ENCODE measurements at places on chromosomes 3 and 15.

DNA sequence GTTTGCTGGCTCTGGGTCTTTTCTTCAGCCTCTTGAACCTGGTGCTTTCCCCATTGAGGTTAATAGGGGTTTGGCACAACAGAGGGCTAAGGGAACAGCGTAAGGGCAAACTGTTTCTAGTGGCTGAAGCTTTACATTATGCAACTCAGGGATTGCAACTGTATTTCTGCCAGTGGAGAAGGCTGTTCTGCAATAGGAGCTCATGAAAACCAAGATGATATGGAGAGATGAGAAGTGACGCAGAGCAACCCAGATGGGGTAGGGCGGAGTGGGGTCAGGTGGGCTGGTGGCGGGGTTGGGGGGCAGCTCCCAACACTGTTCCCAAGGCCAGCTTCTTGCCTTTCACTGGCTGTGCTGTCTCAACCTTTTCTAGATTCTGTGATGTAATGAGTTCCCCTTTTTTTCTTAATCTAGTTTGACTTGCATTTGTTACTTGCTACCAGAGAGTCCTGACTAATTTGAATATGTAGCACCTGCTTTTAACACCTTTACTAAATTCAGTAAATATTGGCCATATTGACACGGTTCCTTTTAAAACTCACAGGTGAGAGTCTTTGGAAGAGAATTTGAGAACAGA is 7.2 kb downstream of the GXYLT2 start:
- DNase-seq = no peak

GRCh38 chr3:49570028-49570654 is 15.9 kb downstream of the BSN start:
- DNase-seq = no peak

DNA sequence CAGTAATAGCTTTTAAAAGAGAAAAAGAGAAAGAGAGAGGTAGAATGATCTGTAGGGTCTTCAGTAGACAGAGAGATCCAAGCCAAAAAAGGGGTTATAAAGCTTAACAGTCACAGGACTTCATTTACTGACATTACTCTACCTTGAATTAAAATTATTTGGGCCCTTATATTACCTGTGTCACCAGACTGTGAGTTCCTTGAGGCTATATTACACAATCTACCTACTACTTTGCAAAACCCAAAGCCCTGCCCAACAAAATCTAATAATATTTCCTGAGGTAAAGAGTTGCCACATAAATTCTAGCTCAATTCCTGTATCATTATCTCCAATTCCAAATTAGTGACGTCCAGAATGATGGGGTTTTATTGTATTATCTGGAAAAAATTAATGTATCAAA is 1.9 kb downstream of the UBR1 start:
- DNase-seq = no peak

- no peak for DNase-seq
Measured at GRCh38 chr3:58999134-58999773, 50.6 kb downstream of the CFAP20DC start.

DNA sequence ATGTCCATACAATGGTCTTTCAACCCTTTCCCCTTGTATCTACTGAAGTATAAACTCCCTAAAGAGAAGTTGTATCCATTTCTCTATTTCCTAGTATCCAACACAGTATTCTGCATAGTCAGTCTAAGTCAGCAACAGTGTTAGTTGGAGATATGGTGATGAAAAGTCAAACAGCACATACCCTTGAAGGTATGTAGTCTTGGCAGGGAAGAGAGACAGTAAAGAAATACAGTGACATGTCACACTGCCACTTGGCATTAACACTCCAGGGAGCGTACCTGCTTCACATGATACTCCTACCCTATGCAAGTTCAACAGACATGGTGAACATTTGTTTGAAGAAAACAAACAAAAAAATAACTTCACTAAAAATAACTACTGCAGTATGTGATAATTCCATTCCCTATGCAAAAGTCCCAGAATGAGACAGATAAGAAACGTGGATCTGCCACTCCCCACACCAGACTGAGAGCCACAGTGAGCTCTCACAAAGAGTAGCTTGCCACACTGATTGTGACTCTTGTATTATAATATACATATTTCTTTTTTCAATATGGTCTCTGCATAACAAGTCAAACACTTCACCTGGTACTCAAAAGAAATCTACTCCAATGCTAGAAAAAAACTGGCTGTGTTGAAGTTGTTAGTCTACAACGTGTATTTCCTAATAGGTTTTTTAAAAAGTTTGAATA is 5.9 kb downstream of the PDCD10 start:
- DNase-seq = no peak

DNA sequence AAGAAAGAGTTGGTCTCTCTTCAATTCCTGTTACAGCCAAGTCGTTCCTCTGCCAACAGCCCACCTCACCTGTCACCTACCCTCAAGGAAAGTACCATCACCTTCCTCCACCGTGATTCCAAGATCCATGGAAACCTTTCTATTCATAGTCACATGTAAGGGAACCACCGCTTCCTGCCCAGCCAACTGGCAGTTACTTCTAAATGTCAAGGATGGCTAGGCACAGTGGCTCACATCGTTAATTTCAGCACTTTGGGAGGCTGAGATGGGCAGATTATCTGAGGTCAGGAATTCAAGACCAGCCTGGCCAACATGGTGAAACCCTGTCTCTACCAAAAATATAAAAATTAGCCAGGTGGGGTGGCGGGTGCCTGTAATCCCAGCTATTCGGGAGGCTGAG is 82.8 kb downstream of the FOXP1 start:
- DNase-seq = no peak

DNA sequence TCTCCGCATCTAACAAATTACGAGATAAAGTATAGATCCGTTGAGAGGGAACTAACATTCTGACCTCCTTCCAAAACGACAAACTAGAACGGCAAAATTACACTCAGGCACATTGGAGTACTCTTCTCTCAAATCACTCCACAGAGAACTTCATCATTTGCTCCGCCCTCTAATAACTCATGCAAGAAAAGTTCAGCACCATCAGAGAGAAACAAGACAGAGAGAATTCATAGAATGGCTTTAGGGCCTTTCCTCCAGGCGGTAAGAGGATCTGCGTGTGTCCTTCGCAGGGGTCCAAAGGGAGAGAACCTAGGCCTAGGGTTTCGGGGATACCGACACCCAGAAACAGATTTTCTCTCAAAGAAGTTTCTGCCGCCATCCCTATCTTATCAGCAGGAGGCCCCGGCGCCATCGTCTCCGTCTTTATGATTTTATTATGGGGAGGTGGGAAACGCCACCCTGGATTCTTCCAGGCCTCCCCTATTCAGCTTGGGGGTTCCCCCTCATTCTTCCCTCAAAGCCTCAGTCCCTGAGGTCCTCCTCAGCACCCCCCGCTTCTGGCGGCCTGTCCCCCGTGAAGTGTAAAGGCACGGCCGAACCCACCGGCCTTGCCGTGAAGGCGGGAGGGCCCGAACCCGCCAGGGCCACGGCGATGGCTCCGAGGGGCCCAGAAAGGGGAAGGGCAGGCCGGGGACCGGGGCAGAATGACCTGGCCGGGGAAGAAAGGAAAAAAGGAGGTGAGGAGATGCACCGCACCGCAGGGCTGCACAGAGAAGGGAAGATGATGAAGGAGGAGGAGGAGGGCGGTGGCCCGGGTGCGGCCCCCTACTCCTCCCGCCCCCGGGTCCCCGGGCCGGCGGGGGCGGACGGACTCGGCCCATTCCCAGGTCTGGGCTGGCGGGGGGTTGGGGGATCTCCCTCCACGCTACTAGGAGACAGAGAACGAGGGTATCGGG is 768 bp downstream of the UBXN7 start:
- peak; percentile 79 for DNase-seq

DNA sequence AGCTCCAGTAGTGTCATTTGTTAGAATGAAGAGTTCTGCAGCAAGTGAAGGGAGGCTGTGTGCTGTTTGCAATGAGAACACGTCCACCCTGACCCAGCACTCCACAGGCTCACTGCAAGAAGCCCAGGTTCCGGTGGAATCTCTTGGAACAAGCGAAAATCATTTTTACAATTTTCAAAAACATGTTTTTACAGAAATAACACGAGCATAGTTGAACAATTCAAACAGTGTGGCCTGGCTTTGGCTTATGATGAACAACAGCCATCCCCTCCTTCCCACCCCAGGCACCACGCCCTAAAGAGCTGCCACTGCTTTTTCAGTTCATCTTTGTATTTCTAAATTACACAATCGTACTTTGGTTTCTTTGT is 59.5 kb upstream of the KY start:
- no peak for DNase-seq

- DNase-seq = peak; percentile 73
Measured at GRCh38 chr3:111080413-111080812, 8.8 kb downstream of the NECTIN3 start.

GRCh38 chr3:37953707-37954394 is 36.7 kb upstream of the VILL start:
- DNase-seq = no peak

DNA sequence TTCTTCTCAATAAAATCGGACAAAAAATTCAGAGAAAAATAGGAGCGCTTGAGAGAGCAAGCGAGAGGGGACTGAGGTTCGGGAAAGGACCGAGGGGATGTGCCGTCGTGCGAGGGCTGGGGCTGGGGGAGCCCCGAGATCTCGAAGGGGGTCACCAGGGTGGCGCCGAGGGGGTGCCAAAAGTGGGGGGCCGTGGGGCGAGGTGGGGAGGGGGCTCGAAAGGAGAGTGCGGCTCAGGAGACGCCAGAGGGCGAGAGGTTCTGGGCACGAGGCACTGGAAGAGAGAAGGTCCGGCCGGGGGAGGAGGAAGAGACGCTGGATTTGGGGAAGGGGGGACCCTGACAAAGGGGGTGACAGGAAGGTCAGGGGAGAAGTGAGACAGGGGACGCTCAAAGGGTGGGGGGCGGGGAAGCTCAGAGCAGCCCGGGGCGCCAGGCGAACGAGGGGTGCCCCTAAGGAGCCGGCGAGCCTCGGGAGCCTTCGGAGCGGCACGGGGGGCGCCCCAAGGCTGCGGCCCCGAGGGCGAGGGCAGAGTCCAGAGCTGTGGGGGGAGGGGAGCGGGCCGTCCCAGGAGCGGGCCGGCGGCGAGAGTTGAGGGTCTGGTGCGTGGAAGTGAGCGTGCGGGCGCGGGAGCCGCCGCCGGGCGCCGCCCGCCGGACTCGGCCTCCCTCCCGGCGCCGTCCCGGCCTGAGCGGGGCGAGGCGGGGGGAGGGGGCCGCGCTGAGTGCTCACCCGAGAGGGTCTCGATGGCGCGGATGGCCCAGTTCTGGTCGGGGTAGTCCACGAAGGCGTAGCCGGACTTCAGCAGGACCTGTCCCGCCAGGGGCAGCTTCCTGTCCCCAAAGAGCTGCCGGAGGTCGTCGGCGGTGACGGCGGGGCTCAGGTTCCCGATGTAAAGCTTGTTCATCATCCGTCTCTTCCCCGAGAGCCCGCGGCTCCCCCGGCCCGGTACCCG is 514 bp downstream of the IGF2BP2 start:
- DNase-seq = peak; percentile 24

- DNase-seq = peak; percentile 43
Measured at GRCh38 chr3:156317462-156318074, 197.2 kb downstream of the KCNAB1 start.

DNA sequence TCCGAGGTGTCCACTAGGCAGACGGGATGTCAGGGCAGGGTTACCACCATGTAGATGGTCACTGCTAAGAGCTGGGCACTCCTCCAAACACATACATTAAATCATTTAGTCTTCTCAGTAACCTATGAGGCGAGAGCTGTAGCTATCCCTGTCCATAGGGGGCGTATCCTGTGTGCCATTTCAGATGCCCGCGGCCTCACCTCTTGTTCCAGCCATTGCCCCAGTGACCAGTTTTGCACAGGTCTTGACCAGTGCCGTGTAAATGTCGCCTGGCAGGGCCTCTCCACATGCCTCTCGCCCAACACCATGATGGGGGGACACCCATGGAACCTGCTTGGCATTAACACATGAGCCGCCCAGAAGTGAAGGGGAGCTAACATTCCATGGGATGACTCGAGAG is 20.8 kb upstream of the SRP14 start:
- DNase-seq = no peak

GRCh38 chr3:171088964-171089754 is 62.6 kb upstream of the SLC2A2 start:
- DNase-seq = peak; percentile 82

DNA sequence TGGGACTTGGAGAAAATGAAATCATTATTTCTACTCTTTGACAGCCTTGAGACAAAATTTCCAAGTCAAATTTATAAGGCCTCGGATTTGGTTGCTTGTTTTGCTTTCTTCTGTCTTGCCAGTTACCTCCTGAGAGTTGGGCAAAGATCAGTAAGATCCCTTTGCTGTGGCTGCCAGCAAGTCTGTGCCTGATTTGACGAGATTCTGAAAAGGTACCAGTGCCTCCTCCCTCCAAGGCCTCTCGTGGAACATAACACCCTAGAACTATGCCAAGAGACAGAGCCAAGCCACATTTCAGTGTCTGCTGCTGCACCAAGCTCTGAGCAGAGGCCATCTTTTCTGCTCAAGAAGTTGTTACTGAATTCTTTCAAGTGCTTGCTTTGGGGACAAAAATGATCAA is 61.0 kb downstream of the GTPBP8 start:
- DNase-seq = no peak

- DNase-seq = no peak
Measured at GRCh38 chr15:59885832-59886231, 118.3 kb upstream of the FOXB1 start.

DNA sequence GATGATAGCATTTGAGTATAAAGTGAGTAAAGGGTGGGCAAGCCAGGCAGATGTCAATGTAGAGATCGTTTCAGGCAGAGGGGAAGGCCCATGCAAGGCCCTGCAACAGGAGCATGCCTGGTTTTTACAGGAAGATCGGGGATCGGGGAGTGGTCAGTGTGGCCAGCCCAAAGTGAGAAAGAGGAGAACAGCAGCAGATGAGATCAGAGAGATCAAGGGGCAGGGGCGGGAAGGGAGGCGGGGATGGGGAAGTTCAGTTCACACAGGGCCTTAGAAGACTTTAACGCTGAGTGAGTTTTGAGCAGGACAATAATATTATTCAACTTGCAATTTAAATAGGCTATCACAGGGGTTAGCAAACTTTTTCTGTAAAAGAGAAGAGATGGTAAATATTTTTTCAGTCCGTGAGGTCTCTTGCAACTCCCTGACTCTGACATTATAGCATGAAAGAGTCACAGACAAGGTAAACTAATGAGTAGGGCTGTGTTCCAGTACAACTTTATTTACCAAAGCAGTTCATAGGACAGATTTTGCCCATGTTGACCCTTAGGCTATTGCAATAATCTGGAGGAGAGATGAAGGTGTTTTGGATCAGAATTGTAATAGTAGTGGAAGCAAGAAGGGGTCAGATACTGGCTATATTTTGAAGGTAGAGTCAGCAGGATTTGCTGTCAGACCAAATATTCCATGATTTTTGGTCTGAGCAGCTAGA is 12.4 kb upstream of the CD47 start:
- DNase-seq = no peak

DNA sequence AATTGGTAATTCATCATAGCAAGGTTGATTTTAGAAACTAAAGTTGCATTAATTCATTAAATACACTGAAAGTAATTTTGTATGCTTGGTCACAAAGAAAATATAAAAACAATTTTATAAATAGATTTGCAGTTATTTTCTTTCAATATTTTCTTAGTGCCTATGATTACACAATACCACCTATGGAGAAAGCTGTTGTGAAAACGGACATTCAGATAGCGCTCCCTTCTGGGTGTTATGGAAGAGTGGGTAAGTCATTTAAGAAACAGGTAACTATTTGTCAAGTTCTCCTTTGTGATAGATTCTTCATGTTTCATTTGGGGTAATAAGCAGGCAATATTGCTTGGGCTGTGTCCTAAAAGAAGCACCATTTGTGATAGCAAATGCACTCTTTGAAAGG is 3.0 kb downstream of the DUT start:
- DNase-seq = peak; percentile 78

Measured in choroid plexus epithelial cell (primary cell).